ENCODE measurements at places on chromosomes 7 and 10. TPM values are rescaled to one million over a fixed set of nuclear protein-coding genes. Genes with fewer than 3 reads are reported as not detected.

DNA sequence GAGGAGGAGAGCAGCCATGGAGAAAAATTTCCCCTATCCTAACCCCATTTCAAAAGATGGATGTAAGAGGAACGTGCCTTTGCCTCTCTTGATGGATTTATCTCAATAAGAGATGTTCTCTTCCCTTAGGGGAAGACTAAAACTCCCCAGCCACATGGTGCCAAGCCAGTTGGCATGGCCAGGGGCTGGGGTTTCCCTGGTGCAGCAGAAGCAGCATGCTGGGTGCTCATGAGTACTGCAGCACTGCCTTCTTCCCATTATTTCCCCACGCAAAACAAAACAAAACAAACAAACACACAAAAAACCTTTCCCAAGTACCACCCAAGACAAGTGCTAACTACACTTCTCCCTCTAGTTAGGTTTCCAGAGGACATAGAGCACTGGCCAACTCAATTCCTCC is 97.2 kb downstream of the DOCK4 start:
- DNase-seq: no peak
- no peaks in the 10 kb centered on the region for H3K27me3 ChIP-seq
- H3K4me1 ChIP-seq: no peaks in the 10 kb centered on the region
- no peak overlapping the region for H3K27ac ChIP-seq
- no peak overlapping the region for H3K4me3 ChIP-seq

- H3K36me3 ChIP-seq: no peaks in the 10 kb centered on the region
- H3K4me1 ChIP-seq: peaks cover 11% of the 10 kb centered on the region
- peak; percentile 6 for DNase-seq
- no peak overlapping the region for H3K4me3 ChIP-seq
- peaks cover 41% of the 10 kb centered on the region for H3K27me3 ChIP-seq
- no peak overlapping the region for H3K27ac ChIP-seq
Observed at GRCh38 chr7:116652793-116653192, 19.2 kb upstream of the MET start.

Gene EBLN1
- not detected for total RNA-seq

Gene CDHR3
- total RNA-seq: 0.79 TPM

DNA sequence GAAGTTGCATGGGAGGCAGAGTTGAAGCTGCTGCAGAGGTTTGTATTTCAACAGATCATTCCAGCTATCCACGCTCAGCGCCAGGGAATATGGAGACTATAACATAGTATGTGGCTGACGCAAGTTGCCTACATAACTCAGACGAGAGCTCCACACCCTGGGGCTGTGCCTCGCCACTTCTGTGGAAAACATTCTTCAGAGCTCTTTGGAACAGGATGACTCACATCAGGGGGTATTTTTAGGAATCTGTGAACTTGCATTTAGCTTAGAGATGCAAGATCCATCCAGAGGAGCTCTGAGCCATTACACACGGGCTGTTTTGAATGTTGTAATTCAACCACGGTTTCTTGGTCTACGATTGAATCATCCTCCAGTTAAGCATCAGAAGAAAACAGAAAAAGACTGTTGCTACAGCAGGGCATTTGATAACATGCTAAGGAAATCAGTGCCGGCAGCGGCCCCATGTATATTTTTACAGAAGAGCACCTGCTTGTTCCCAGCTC is 481.5 kb upstream of the AKR1E2 start:
- H3K27ac ChIP-seq: peak overlapping the region; percentile 25
- H3K27me3 ChIP-seq: peaks cover 5% of the 10 kb centered on the region
- DNase-seq: peak; percentile 45
- peaks cover 23% of the 10 kb centered on the region for H3K4me1 ChIP-seq

GRCh38 chr7:124071843-124072242 is 39.0 kb upstream of the TMEM229A start:
- DNase-seq: no peak
- no peaks in the 10 kb centered on the region for H3K4me1 ChIP-seq
- H3K4me3 ChIP-seq: no peak overlapping the region
- no peak overlapping the region for H3K27ac ChIP-seq
- H3K36me3 ChIP-seq: no peaks in the 10 kb centered on the region

Gene NACAD
- total RNA-seq: 0.36 TPM

Gene GPR26
- not detected for total RNA-seq
